Fibroblast of skin of abdomen (primary cell): ENCODE measurements at places on chromosomes 4 and X.

- DNase-seq: peak; percentile 2
Observed at GRCh38 chr4:17934286-17934685, 87.3 kb downstream of the LCORL start.

GRCh38 chr4:2805712-2806389 lies 13.0 kb downstream of the SH3BP2 start:
- no peak for DNase-seq

- DNase-seq: no peak
Observed at GRCh38 chr4:81740487-81740886, 268.8 kb upstream of the RASGEF1B start.

GRCh38 chr4:37910091-37910486 lies 19.2 kb downstream of the TBC1D1 start:
- DNase-seq: no peak

DNA sequence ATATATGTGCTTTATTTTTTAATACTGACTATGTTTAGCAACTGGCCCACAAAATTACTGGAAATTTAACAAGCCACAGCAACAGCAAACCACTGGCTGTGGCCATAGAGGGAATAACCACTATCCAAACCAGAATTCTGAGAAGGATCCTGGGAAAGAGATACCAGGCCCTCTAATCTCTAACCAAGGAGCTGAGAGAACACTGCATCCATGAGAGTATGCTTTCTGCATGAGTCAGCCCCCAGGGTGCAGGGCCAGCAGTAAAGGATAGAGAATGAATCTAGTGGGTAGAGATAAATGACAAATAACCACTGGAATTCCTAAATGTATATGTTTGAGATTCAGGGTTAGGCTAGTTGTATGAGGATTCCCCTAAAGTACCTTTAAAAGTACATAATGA lies 221.8 kb downstream of the KIT start:
- DNase-seq: peak; percentile 90
